Left cardiac atrium (tissue), 4 donors: ENCODE measurements at places on chromosomes 3 and 15.

GRCh38 chr3:2098398-2099027 lies at the start of gene CNTN4:
Gene CNTN4 (plus strand): TSS chr3:2098866.
- peak; percentile 49 for DNase-seq

- peak; percentile 77 for DNase-seq
Observed at GRCh38 chr3:43691120-43691995, 620 bp downstream of the ABHD5 start.

DNA sequence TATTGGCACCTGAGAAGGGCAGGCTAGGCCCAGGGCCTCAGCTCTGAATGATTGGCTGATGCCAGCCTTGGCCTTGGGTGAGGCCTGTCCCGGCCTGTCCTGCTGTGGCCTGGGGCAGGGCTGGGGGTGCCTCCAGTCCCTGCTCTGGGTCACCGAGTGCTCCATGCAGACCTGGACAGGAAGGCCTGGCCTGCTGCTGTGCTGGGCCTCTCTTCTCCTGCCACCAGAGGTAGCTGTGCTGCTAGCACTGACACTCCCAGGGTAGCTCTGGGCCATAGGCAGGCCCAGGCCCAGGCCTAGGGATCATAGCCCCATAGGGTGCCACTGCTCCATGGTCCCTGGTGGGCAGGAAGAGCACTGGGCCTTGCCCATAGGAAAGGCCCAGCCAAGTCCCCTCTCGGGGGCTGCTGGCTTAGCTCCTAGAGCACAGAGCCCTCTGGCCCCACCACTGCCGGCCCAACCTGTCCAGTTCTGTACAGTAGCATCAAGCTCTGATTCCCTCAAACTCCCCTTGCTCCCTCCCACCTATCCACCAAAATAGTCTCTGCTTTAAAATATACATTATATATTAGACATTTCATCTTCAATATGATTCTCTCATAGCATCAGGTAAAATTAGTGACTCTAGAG lies 18.2 kb downstream of the ABTB1 start:
- DNase-seq = peak; percentile 52

DNA sequence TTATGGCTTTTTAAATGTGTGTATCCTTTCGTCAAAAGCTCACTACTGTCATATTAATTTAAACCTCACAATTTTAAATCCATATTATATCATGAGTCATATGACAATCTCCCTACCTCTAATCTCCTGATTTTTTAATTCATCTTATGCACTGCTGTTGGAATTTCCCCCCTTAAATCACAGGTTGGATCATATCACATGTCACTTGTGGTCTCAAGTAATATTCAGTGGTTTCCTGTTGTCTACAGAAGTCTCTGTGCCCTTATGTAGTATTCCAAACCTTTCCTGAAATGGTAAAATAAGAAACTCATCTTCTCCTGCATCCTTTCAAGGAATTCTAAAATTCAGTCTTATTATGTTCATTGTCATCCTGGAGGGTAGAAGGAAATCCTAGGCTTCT lies 116.0 kb upstream of the CBLB start:
- no peak for DNase-seq

DNA sequence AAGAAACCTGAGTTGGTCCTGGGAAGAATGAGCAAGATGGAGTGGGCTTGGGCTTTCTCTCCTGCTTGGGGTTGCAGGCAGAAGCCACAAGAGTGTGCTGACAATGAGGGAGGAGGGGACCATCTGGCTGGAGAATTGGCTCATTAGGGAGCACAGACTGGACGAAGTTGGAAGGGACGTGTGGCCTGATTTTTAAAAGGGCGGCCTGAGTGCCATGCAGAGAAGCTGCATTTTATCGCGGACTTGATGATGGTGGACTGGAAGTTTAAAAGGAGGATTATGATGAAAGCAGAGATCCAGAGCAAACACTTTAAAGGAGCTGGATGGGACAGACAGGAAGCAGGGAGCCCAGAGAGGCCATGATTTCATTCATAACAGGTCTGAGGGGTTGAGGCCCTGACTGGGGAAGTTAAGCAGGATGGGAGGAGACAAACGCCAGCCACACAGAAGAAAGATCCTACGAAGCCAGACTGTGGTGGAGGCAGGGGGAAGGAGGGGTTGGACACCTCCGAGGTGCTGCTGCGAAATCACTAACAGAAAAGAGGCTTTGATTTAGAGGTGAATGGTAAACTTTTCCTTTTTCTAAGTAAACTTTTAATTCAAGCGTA lies 23.6 kb downstream of the TLNRD1 start:
- DNase-seq = no peak

DNA sequence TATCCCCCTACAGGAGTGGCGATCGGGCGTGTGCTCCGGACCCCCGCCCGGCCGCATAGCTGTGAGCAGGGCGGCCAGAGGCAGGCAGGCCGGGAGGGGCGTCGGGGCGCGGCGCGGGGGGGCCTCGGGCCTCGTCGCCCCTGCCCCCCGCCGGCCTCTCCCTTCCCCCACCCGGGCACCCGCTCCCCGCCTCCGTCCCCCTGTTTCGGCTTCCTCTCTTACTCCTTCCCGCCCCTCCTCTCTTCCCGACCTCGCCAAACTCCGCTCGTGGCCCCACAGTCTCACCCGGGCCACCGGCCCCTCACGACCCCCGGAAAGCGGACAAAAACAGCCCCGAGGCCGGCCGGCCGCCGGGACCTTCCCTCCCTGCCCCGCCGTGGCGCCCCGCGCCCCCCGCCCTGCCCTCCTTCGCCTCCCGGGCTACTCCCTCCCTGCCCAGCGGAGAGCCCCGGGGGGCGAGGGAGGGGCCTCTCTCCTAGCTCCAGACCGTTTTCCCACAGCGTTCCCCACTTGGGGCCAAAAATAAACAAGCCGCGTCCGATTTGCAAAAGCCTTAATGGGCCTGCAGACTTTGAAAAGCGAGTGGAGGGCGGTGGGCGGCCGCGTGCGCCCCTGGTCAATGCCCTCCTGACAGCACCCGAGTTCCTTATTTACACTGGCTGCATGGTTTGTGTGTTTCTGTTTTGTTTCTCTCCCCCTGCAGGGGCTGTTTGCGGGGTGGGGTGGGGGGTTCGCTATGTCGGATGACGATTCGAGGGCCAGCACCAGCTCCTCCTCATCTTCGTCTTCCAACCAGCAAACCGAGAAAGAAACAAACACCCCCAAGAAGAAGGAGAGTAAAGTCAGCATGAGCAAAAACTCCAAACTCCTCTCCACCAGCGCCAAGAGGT lies 1.0 kb downstream of the UBE2E1 start:
- DNase-seq = peak; percentile 38

DNA sequence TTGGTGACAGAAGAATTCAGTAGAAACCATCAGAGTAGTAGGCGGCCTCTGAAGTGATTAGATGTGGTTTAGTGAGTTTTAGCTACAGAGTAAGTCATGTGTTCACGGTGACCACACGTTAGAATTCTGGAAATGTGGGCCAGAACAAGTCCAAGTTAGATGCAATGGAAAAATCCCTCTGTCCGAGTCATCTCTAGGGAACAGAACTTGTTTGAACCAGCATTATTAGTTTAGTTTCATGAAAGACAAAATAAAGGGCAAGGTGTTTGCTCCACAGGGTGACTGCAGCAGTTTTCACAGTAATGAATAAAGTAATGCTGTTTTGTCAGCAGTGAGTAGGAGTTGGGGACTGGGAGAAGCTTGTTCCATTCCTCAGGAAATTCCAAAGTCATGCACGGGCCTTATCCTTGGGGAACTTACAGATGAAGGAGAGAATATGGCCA lies 100.2 kb downstream of the CGNL1 start:
- DNase-seq = no peak

- no peak for DNase-seq
Observed at GRCh38 chr15:87570206-87570605, 686.3 kb downstream of the NTRK3 start.

DNA sequence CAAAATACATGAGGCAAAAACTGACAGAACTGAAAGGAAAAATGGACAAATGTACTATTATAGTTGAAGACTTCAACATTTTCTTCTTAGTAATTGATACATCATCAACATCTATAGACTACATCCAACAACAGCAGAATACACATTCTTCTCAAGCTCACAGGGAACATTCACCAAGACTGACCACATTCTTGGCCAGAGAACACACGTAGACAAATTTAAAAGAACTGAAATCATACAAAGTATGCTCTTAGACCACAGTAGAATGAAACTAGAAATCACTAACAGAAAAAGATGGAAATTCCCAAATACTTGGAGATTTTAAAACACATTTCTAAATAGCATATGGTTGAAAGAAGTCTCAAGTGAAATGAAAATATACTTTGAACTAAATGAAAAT lies 55.1 kb upstream of the NSMCE3 start:
- no peak for DNase-seq

- DNase-seq = no peak
Observed at GRCh38 chr3:27677565-27677964, 44.6 kb downstream of the EOMES start.

DNA sequence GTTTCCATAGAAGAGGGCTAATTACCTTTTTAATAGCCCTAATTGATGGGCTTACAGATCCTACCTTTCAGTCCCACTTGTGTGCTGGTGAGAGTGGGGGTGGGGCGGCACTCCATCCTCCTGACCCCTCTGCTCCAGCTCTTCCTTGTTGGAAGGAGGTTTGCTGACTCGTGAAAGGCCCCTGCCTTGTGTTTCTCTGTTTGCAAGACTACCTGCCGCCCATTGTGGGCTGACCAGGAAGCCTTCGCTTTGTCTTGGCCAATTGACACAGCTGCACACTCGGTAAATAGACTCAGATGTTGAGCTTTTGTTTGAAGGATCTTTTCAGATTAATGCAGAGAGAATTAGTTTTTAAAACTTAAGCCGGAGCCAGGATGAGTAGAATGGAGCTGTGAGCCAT lies 197.3 kb upstream of the HES1 start:
- no peak for DNase-seq

DNA sequence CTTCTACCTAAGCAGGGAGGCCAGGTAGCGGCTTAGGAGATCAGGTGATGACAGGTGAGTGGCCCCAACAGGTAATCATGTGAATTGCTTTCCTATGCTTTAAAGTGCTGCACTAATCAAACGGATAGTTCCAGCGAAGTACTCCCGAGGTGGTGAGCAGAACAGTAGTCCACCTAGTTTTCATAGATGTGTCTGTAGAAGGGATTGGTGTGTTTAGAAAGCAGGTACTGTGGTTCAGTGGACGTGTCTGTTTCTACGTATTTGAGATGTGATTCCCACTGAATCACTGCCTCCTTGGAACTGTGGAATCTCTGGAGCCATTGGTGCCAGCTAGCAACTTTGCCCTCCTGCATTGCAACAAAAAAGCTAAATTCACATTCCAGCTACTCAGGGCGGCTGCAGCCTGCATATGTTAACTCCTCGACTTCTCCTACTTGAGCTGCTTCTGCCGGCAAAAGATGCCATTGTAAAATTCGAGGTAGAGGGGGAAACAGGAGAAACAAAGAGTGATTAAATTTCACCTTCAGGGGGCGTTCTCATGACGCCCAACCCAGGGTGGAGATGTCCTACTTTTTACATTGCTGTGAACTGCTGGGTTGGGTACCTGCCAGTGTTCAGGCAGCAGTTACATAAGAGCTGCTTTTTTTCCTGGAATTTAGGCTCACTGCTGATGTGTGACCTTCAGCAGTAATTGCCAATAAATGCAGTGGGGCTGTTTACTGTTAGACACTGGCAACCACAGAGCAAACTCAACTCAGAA lies 227.3 kb downstream of the ITPR1 start:
- DNase-seq = peak; percentile 84

GRCh38 chr3:150348500-150348899 lies 59.6 kb upstream of the TSC22D2 start:
- no peak for DNase-seq

DNA sequence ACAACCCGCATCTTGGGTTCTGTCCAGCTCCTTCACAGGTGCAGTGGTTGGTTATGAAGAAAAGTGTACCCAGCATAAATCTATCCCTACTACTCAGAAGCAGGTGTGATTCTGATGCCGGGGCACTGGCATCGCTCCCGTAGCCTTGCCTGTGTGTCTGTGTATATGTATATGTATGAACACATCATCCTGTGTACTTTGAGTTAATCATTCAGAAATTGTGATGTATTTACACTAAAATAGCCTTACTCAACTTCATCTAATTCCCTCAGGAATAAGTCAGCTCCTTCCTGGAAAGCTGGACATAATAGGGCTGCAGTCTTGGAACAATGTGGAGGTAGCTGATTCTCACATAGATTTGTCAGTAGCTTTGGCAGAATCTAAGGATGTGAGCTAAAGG lies 6.7 kb upstream of the ZBED2 start:
- no peak for DNase-seq

DNA sequence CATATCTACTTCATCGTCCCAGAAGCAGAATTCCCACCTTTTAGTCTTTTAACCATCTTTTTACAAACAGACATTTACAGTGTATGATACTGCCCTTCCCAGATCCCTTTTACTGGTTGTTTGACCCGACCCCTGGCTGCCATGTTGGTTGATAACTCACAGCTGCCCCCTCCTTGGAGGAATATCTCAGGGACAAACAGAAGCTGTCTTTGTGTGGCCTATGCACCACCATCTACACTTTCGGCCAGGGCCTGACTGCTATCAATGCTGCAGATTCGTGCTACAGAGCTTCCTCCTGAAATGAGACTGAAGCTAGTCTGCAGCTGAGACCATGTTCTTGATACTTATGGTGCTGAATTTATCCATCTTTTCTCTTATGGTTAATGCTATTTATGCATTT lies 6.6 kb upstream of the POLQ start:
- no peak for DNase-seq

- no peak for DNase-seq
Observed at GRCh38 chr3:31534065-31534425, 1.3 kb downstream of the STT3B start.

DNA sequence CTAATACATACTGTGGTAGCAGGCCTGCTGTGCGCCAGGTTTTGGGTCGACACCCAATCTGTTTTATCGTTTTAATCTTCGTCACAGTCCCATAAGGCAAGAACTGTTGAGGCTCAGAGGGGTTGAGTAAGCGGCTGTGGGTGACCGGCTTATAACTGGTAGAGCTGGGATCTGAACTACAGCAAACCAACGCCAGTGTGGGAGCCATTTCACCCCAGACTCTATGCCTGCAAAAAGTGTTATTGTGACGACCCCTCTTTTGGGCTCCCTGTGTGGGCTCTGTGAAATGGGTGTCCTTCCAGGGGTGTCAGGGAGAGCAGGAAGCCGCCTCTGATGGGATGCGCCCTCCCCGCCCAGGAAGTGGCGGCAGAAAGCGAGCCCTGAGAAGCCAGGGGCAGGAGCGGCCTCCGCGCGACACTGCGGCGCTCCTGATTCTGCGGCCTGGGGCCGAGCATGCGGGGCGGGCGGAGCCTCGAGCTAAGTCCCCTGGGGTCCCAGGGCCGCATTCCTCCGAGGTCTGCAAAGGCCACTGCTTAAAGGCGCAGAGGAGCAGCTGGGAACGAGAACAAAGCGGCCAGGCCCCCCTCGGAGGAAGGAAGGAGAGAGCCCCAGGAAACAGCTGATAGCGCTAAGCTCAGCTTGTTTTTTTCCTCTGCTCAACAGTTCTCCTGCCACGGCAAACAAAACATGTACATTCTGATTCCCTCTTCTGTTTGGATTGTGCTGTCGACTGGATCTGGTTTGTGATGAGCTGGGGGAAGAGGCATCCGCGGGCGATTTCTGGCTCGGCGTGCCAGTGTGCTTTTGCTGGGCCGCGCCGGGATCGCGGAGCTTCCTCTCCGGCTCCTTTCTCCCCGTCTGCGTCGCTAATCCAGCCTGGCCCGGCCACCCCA lies 33.9 kb downstream of the GRK7 start:
- DNase-seq = peak; percentile 77
